ENCODE measurements at places on chromosomes 3 and 15. TPM values are rescaled to one million over a fixed set of nuclear protein-coding genes. Genes with fewer than 3 reads are reported as not detected.
A peak's percentile ranks its signal among the peaks of the same experiment; 100 is the strongest.

GRCh38 chr3:175591375-175591774 lies 732.2 kb downstream of the NAALADL2 start:
- no peaks in the 10 kb centered on the region for H3K4me1 ChIP-seq
- H3K27me3 ChIP-seq = no peaks in the 10 kb centered on the region
- no peaks in the 10 kb centered on the region for H3K36me3 ChIP-seq

- no peaks in the 10 kb centered on the region for H3K27me3 ChIP-seq
- H3K36me3 ChIP-seq = peaks cover 93% of the 10 kb centered on the region
- H3K4me1 ChIP-seq = peaks cover 84% of the 10 kb centered on the region
- peak overlapping the region; percentile 89 for H3K4me3 ChIP-seq
- H3K27ac ChIP-seq = peak overlapping the region; percentile 86
- DNase-seq = no peak
Measured at GRCh38 chr3:18415839-18416238, 9.3 kb downstream of the SATB1 start.

Gene SLC22A13
- 0.78 TPM for total RNA-seq

Gene GABRR3
- not detected for total RNA-seq

Gene TBC1D5
- total RNA-seq = 43.9 TPM

Gene PPM1L
- 2.6 TPM for total RNA-seq

Measured in activated T-helper 2 cell treated with anti-CD3 and anti-CD28 coated beads, Interferon-gamma antibody, Interleukin-2, Interleukin-4, amounts not matched to agents 10 μg/mL and 5 μg/mL and 100 μg/mL, durations not matched to agents 14 hours and 24 hours and 36 hours (primary cell).